ENCODE measurements at places on chromosomes 5 and 9.

- no peak for DNase-seq
Measured at GRCh38 chr5:329768-330167, 8.3 kb downstream of the AHRR start.

DNA sequence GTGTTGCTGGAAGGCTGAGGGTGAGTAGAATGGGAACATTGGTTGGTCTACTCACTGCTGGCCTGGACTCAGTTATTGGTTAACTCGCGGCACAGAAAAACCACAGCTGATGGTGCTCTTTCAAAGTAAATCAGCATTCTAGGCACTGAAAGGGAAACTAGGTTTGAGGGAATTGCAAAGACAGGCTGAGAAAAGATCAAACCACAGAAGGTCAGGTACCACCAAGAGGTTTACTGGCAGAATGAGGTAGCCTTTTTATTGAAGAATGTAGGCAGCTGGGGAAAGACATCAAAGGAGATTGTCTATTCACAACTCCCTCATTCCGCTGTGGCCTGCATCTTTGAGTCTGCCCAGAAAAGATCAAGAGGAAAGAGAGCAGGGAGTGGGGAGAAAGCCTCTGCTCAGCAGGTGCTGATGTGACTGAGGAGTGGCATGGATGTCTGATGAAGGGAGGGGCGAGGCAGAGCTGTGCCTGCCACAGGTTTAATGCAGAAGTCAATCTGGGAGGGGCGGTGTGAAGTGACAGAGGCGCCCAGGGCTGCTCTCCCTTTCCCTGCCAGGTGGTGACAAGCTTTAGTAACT is 255.5 kb downstream of the MAN2A1 start:
- no peak for DNase-seq

- DNase-seq: no peak
Measured at GRCh38 chr5:179802950-179803562, 3.6 kb downstream of the MGAT4B start.

- DNase-seq: no peak
Measured at GRCh38 chr5:2867373-2867933, 116.0 kb upstream of the IRX2 start.

- no peak for DNase-seq
Measured at GRCh38 chr9:105621001-105621400, 41.3 kb upstream of the TAL2 start.

- no peak for DNase-seq
Measured at GRCh38 chr5:136236479-136237083, 43.6 kb upstream of the SMIM32 start.

DNA sequence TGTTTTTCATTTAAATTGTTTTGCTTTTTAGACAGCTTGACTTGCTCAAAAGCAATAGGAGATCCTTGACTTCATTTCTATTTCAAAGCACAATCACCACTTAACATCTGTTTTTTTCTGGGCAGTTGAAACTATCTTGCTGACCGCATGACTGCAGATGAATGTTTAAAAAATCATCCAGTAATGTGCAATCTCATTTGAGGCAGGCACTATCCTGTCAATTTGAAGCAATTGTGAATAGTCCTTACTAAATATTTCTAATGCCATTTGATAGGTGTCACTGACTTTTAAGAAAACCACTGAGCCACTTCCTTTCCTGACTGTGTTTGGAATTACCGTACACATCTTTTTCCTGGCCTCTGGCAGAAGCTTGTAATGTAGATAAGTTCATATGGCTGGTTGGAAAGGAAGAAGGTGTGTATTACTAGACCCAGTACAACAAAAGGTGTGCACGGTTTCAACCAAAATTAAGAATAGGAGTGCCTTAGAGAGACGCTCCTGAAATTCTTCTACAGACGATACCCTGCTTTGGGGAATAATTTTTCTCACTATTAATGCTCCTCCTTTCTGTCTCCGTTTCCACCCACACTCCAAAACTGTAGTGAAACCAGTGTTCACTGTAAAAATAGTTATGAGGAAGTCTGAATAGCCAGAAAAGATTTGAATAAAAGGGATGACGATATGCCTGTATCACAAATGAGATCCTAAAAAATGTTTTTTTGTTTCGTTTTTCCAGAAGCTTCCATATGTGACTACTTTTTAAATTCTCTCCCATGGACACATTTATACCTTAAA is 136.7 kb upstream of the MOCS2 start:
- DNase-seq: peak; percentile 90

DNA sequence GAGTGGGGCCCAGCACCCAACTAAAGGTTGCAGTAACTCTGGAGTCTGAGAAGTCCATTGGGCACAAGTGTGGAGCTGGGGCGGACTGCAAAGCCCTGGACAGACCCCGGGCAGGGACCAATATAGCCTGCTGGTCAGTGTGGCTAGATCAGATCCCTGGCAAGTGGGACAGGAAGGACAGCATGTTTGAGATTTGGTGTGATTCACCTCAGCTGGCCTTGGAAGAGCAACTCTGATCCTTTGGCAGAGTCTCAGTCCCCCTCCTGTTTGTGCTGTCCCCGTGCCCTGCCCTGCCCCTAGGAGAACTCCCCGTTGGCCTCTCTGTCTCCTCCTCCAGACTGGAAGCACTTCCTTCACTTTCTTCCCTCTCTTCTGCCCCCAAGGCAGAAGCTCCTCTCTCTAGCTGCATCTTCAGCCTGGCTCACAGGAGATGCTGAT is 255.3 kb downstream of the FSTL4 start:
- DNase-seq: no peak

GRCh38 chr5:45081082-45081481 is 272.3 kb downstream of the MRPS30 start:
- no peak for DNase-seq

- DNase-seq: peak; percentile 56
Measured at GRCh38 chr5:34563931-34564709, 92.0 kb upstream of the RAI14 start.

DNA sequence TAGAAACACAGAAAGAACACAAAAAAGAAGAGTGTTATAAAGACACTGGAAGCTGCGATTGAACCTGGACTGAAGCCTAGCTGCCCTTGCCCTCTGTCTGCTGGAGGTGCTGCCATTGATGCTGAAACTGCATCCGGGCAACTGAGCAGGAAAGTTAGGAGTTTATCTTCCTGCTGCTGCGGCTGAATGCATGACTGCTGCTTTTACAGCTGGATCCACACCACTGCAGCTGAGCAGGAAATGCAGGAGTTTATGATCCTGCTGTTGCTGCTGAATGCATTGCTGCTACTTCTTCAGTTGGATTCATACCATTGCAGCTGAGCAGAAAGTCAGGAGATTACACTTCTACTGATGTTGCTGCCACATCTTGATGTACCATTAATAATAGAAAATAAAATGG is 21.8 kb upstream of the JAKMIP2 start:
- DNase-seq: no peak

DNA sequence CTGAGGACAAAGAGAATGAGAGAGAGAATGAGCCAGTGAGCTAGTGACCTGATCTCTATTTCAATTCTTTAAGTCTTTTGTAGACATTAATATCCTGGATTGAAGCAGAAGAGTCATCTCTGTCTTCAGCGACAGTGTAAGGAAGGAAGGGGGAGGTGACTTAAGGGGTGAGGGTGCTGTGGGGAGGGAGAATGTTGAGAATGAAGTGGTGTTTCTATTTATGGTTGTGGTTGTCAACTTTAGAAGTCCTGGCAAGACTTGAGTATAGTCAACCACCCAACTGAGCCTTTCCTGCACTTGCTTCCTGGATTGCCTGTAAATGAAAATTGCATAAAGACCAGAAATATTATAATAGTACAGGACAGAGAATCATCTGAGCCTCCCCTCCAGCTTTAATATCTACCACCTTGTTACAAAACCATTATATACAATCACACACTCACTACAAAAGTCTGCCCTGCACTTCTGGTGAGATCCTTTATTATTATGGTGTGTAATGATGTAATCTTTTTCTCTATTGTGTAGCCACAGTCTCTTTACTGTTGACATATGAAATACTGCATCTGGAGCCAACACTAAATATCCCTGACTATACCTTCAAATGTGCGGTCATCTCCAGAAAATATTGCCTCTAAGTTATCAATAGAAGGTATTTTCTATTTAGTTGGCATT is 91.7 kb downstream of the NTRK2 start:
- DNase-seq: no peak

GRCh38 chr9:37295796-37296195 is 126.7 kb upstream of the GRHPR start:
- DNase-seq: peak; percentile 27

DNA sequence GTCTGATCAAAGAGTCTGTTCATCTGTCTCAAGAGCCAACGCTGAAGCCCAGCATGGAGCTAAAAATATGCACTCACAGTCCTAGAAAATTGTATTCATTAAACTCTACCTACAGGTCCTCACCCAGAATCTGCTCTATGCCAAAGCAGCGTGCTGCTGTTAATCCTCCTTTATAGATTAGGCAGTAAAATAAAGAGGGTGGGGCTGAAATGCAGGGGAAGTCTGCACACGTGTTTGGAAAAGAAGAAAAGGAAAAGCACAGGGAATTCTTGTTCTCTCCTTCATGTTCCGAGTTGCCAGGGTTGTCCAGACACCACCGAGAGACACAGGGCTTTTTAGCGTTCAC is 121.4 kb upstream of the TMEM161B start:
- no peak for DNase-seq

GRCh38 chr5:126108470-126108869 is 314.7 kb upstream of the GRAMD2B start:
- no peak for DNase-seq

- no peak for DNase-seq
Measured at GRCh38 chr9:104245925-104246324, 151.8 kb downstream of the SMC2 start.

DNA sequence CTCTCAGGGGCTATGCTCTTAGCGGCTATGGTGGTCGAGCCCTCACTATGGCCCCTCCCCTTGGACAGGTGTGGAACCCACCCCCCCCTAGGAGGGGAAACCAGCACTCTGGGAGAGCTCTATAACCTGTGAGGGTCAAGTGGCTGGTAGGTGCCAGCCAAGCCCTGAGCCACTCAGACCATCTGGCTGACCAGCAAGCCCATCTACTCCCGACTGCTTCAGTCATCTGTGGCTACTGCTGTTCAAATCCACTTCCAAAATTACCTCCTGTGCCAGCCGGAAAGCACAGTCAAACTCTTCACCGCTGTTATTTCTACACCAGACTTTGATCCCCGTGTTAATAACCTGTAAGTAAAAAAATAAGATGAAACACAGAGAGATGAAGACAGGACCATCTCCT is 28.5 kb downstream of the NSUN2 start:
- no peak for DNase-seq

- DNase-seq: no peak
Measured at GRCh38 chr5:150163547-150164059, 3.0 kb upstream of the CDX1 start.

- no peak for DNase-seq
Measured at GRCh38 chr5:100576217-100576751, 41.1 kb downstream of the FAM174A start.

DNA sequence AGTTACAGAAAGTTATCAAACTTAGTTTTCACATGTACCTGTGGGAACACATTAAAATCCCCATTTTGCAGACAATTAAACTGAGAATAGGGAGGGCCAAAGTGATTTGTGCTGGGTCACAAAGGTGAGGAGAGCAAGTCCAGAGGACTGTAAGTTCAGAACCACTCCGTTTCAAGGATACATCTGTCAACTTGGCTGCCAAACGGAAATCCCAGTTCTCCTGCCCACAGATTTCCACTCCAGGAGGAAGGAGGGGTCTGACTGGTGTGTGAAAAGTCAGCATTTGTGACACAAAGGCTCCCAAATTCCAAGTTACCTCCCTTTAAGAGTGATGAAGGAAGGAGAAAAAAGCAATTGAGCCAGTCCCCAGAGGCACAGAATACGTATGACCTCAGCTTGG is 42.3 kb downstream of the PRELID2 start:
- no peak for DNase-seq

GRCh38 chr5:102411-103043 is 10.6 kb downstream of the PLEKHG4B start:
- peak; percentile 23 for DNase-seq

- peak; percentile 87 for DNase-seq
Measured at GRCh38 chr9:126791406-126792230, 13.2 kb upstream of the ZBTB43 start.

DNA sequence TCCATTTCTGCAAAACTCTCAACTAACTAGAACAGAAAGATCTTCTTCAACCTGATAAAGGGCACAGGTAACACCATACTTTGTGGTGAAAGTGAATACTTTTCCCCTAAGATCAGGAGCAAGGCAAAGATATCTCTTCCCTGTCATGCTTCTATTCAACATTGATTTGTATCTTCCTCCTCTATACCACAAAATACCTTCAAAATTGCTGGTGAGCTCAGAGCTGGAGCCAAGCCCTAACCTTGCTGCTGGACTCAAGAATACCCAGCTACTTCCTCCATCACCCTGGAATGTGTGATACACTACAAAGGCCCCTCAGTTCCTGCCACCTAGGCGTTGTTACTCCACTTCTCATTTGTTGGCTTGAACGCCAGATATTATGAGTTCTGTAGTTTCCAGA is 499.0 kb downstream of the ACTL7B start:
- no peak for DNase-seq

DNA sequence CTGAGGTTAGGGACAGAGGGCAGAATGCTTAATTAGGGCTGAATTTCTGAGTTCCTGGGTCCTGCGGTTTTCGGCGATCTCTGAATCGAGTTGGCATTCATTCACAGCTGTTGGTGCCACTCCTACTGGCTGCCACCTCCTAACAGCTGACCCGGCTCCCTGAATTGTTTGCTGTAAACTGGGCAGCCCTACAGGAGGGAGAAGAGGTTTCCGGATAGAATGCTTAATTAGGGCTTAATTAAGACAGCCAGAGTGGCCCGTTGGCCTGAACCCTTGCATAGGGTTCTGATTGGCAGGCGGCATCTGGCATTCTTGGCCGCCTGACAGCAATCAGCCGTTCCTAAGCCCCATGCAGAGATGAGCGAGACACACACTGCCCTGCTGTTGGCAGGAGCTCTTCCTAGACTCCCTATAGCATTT is 25.7 kb downstream of the FRMPD1 start:
- no peak for DNase-seq

GRCh38 chr5:5202321-5202720 is 62.2 kb downstream of the ADAMTS16 start:
- DNase-seq: no peak

GRCh38 chr5:55665065-55665464 is 47.1 kb downstream of the SLC38A9 start:
- DNase-seq: no peak

DNA sequence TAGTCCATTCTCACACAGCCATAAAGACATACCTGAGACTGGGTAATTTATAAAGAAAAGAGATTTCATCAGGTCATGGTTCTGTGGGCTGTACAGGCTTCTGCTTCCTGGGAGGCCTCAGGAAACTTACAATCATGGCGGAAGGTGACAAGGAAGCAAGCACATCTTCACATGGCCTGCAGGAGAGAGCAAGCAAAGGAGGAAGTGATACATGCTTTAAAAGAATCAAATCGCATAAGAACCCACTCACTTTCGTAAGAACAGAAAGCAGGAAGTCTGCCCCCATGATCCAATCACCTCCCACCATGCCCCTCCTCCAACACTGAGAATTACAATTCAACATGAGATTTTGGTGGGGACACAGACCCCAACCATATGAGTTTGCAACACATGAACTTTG is 5.1 kb upstream of the FBXO38 start:
- DNase-seq: no peak
